Stimulated activated CD8-positive, alpha-beta memory T cell treated with anti-CD3 and anti-CD28 coated beads, Interleukin-4, amount 100 ng/mL, for 1 hour (primary cell): ENCODE measurements at places on chromosomes 7 and 10.

DNA sequence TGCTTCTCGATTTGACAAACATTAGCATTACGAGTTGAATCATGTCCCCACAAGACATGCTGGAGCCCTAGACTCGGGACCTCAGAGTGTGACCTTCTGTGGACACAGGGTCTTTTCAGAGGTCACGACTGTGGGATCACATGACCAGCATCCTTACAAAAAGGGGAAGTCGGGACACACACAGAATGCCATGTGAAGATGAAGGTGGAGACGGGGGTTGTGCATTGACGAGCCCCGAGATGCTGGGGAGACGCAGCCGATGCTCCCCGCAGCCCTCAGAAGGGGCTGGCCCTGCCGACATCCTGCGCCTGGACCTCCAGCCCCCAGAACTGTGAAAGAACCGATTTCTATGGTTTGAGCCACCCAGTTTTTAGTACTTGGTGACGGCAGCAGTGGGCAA lies 7.5 kb downstream of the ZFAND2A start:
- no peak for DNase-seq

DNA sequence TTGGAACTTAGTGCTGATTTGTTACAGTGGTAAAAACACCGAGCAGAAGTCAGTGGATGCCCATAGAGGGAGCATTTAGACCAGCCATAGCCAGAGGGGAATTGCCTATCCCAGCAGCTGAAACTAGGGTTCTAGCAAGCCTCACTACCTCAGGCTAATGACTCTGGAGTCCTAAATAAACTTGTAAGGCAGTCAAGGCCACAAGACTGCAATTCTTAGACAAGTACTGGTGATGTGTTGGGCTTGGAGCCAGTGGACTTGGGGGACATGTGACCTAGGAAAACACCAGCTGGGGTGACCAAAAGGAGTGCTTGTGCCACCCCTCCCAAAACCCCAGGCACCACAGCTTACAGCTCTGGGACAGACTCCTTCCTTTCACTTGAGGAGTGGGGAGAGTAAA lies 209.0 kb downstream of the MAGI2 start:
- DNase-seq: no peak

DNA sequence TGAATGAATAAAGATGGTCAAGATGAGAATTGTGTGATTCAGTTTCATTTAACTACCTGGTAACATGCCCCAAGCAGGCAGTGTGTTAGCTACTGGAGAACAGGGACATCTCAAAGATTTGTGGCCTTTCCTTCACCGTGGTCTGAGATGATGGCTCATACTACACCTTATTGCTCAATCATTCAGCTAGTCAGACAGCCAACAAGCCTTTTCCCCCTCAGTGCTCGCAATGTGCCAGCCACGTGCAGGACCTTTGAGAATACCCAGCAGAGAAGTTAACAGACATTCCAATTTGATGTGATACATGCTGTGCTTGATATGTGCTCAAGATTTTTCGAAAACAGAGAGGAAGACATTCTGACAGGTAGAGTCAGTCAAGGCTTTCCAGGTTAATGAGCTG lies 562.8 kb downstream of the SUGCT start:
- DNase-seq: no peak

DNA sequence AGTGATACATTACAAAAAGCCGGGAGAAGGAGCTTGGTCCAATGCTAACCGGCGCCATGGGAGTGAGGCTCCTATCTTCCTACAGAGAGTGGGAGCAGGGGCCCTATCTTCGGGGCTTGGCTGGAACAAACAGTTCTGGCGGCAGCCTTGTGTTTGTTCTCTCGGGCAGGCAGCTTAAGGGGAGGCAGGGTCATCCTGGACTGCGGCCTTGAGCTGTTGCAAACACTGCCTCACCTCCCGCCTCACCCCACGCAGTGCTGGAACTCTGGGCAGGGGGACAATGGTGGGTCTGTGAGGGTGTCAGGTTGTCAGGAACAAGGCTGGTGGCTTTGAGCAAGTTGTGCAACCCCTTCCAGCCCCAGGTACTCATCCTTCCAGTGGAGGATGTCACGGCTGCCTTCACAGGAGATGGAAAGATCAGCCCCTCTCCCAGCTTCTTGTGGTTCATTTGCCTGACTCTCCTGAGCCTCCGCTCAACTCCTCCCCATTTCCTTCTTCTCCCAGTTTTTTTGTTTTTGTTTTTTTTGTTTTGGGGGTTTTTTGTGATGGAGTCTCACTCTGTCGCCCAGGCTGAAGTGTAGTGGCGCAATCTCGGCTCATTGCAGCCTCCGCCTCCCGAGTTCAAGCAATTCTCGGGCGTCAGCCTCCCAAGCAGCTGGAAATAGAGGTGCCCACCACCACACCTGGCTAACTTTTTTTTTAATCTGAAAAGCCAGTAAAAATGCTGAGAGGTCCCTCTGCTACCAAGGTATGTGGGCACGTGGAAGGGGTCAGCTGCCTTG lies 57.4 kb downstream of the SPOCK2 start:
- DNase-seq: no peak

DNA sequence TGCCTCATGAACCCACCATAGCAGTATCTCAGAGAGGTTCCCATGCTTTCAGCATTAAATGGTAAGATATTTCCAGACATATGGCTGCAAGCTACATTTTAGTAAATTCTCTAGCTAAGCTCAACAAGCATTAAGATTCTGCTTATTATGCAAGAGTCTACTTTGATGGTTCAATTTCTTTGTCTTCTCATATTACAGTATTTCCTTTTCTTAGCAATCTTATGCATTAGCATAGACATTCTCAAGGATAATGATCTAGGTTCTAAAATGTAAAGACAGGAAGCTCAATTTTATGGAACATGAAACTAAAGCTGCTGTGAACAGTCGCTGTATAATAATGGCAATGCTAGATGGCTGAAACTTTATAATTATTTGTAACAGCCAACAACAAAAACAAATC lies 39.2 kb downstream of the MEOX2 start:
- DNase-seq: no peak

GRCh38 chr7:64890761-64891362 lies 12.2 kb upstream of the ZNF273 start:
- no peak for DNase-seq

- no peak for DNase-seq
Observed at GRCh38 chr7:3162289-3162688, 118.6 kb upstream of the CARD11 start.

- no peak for DNase-seq
Observed at GRCh38 chr10:22959292-22959691, 31.4 kb downstream of the ARMC3 start.

DNA sequence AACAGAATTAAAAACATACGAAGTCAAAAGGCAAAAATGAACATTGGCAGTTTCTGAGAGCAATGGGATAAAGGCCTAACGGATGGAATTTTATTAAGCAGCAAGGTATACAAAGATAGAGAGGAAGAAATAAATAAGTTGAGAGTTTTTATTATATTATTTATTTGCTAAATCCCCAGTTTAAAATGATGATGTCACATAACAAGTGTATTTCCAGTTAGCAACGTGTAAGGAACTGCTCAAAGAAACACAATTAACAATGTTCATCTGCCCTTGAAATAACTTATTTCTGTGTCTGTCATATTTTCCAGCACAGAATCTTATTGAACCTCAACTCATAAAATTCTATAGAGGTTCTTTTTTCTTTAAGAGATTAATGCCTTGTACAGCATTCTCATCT lies 108.6 kb upstream of the TMEM106B start:
- no peak for DNase-seq

GRCh38 chr10:121088524-121088923 lies 237.4 kb downstream of the WDR11 start:
- no peak for DNase-seq

DNA sequence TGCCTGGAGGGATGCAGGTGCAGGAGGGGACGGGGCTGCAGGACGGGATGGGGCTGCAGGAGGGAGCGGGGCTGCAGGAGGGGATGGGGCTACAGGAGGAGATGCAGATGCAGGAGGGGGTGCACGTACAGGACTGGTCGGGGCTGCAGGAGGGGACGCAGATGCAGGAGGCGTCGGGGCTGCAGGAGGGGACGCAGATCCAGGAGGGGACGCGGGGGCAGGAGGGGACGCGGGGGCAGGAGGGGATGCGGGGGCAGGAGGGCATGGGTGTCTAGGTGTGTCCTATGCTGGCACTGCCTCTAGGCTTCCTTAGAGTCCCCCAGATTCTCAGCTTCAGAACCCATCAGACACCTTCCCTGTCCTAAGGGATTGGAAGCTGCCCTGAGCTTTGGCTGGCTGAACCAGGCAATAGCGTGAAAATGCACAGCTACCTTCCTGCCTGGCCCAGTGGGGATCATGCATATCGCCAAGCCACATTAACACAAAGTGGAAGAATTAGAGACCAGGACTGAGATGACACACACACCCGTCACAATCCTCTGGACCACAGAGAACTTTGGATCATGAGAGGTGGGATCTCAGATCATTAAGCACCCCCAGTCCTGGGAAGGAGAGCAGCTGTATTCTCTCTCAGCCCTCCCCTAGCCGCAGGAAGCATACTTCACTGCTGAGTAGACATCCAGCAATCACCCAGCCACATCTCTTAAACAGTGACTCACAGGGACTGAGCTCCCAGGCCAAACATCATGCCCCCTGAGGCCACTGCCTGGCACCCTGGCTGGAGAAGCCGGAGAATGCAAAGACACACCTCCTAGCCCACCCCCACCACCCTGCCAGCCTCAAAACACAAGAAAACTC lies 67.3 kb downstream of the VWA2 start:
- DNase-seq: no peak

- no peak for DNase-seq
Observed at GRCh38 chr7:118153551-118154177, 30.3 kb upstream of the LSM8 start.

GRCh38 chr10:130404476-130405055 lies 268.4 kb downstream of the GLRX3 start:
- no peak for DNase-seq

DNA sequence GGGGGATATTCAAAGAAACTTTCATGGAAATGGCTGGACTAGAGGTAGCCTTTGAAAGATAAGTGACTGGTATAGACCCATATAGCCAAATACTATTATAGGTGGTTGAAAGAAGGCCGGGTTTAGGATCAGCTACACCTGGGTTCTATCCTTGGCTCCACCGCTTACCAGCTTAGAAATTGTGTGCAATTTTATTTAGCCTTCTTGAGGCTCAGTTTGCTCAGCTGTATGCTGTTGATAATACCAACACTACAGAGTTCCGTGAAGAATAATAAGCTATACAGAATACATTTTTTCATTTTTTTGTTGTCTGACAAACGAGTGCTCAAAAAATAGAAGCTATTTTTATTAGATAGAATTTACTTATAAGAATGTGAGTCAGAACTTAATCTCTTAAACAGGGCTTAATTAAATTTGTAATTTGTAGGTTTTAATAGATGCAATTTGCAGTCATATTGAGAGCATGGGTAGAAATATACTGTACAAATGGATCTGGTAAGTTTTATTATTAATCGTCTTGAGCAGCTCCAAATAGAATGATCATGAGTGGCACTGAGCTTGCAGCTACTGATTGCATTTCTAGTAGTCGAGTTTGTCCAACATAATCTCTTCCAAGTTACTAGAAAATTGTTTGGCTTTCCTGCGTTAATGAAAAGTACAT lies 164.3 kb upstream of the PHYHIPL start:
- no peak for DNase-seq
